ENCODE measurements at places on chromosomes 2 and 18.

- DNase-seq, result no peak
Observed at GRCh38 chr2:205656941-205657340, 25.4 kb upstream of the NRP2 start.

DNA sequence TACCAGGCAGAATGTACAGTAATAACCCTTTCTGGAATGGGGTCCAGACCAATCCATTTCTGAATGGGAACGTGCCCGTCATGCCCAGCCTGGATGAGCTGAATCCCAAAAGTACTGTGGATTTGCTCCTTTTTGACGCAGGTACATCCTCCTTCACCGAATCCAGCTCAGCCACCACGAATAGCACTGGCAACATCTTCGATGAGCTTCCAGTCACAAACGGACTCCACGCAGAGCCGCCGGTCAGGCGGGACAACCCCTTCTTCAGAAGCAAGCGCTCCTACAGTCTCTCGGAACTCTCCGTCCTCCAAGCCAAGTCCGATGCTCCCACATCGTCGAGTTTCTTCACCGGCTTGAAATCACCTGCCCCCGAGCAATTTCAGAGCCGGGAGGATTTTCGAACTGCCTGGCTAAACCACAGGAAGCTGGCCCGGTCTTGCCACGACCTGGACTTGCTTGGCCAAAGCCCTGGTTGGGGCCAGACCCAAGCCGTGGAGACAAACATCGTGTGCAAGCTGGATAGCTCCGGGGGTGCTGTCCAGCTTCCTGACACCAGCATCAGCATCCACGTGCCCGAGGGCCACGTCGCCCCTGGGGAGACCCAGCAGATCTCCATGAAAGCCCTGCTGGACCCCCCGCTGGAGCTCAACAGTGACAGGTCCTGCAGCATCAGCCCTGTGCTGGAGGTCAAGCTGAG lies 89.6 kb downstream of the SH3BP4 start:
- no peak for DNase-seq

GRCh38 chr2:37564356-37564755 lies 107.1 kb downstream of the CDC42EP3 start:
- no peak for DNase-seq

GRCh38 chr18:33863912-33864311 lies 285.9 kb downstream of the ASXL3 start:
- no peak for DNase-seq

- no peak for DNase-seq
Observed at GRCh38 chr2:153055182-153055581, 336.8 kb downstream of the ARL6IP6 start.

DNA sequence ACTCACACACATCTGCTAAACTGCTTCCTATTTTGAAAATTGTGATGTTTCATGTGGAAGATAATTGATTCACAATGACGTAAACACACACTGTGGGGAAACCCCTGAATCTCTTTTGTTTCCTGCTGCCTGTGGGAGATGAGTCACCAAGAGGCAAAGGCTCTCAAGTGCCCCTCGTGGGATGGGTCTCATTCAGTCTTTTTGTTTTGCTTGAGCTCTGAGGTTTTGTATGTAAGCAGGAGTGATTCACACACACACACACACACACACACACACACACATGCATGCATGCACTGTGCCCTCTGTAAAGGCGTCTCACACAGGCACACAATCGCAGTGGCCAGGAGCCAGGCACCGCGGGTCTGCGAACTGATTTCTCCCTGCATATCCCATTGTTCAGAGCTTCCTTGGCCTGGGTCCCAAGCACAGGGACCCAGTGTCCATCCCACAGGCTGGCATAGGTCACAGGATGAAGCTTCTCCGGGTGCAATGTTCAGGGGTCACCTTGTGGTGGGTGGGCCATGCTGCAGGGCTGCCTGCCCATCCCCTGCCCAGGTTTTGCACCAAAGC lies 12.1 kb upstream of the ARHGEF4 start:
- peak; percentile 40 for DNase-seq

- DNase-seq, result no peak
Observed at GRCh38 chr2:47265158-47265557, 110.0 kb upstream of the STPG4 start.

- DNase-seq, result no peak
Observed at GRCh38 chr2:196513796-196514526, 125.6 kb upstream of the CCDC150 start.

- no peak for DNase-seq
Observed at GRCh38 chr2:13002536-13003331, 286.0 kb downstream of the TRIB2 start.

GRCh38 chr2:74548285-74548899 lies 5.3 kb downstream of the LOXL3 start:
- peak; percentile 36 for DNase-seq

GRCh38 chr2:231321556-231322334 lies 73.8 kb upstream of the B3GNT7 start:
- peak; percentile 92 for DNase-seq

GRCh38 chr2:205377324-205377723 lies 305.0 kb upstream of the NRP2 start:
- DNase-seq, result no peak

DNA sequence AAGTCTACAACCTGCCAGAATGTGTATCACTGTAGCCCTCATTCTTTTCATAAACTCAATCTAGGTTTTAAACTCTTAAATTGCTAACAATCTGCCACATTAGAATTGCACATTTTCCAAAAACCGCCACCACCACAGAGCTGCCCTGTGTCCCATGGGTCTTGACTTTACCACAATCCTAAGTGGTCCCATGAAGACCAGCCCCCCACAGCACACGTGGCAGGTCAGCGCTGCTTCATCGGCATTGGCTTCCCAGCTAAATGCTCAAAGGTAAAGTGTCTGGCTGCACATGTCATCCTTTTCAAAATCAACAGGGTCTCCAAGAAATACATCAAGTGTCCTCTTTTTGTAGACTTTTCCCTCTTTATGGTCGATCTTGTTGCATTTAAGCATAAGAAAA lies 2.4 kb downstream of the TBC1D8 start:
- no peak for DNase-seq

DNA sequence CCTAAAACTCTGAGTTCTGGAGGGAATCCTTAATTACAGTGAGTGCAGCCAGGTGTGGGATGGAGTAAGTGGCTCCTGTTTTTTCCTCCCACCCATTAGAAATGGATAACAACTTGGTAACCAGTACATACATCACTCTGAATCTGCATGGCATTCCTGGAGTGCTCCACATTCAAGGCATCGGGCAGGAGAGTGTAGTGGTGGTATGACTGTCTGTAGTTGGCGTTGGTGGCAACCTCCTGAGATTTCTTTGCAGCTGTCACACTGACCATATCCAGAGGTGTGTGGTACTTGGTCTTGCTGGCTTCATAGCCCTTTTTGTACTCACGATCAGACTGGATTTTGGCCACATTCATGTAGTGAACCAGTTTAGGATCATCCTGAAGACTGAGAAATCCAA lies 68.3 kb downstream of the NEB start:
- no peak for DNase-seq

- DNase-seq, result no peak
Observed at GRCh38 chr2:9945596-9945995, 5.9 kb upstream of the GRHL1 start.

- DNase-seq, result peak; percentile 93
Observed at GRCh38 chr18:24613896-24614640, 153.6 kb downstream of the HRH4 start.

DNA sequence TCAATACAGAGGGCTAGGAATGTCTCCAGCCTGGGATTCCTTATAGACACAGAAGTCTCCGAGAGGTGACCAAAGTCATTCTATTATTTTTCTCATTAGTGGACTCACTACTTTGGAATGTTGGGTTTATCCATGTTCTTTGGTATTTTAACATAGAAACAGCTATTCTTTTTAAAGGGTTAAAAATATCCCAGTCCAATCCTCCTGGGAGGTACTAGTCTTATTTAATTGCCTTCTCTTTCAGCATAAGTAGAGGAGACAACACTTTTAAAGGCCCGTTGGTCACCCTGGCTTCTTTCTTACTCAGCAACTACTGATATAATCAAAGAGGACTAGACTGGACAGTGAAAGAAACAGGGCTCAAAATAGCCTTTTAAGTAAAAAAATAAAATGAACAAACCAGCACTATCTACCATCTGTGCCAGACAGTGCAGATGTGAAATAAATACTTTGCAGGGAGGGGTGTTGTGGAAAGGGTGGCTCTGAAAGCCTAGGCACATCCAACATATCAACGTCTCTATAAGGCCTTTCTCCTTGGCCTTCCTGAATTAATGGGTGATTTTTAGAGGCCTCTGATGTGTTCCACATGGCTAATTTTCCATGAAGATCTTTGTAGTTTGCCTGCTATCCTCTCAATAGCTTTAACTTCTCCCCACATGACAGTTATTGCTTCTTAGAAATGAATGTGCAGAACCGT lies 334.4 kb upstream of the THUMPD2 start:
- DNase-seq, result no peak

- DNase-seq, result no peak
Observed at GRCh38 chr18:72542984-72543356, 1.2 kb downstream of the CBLN2 start.

- DNase-seq, result no peak
Observed at GRCh38 chr18:27114842-27115241, 70.3 kb downstream of the CHST9 start.

Measured in KBM-7 (cell line).